ENCODE measurements at places on chromosomes 1 and 21.

GRCh38 chr21:22710721-22711120 lies 1712.5 kb downstream of the NCAM2 start:
- no peak for DNase-seq

DNA sequence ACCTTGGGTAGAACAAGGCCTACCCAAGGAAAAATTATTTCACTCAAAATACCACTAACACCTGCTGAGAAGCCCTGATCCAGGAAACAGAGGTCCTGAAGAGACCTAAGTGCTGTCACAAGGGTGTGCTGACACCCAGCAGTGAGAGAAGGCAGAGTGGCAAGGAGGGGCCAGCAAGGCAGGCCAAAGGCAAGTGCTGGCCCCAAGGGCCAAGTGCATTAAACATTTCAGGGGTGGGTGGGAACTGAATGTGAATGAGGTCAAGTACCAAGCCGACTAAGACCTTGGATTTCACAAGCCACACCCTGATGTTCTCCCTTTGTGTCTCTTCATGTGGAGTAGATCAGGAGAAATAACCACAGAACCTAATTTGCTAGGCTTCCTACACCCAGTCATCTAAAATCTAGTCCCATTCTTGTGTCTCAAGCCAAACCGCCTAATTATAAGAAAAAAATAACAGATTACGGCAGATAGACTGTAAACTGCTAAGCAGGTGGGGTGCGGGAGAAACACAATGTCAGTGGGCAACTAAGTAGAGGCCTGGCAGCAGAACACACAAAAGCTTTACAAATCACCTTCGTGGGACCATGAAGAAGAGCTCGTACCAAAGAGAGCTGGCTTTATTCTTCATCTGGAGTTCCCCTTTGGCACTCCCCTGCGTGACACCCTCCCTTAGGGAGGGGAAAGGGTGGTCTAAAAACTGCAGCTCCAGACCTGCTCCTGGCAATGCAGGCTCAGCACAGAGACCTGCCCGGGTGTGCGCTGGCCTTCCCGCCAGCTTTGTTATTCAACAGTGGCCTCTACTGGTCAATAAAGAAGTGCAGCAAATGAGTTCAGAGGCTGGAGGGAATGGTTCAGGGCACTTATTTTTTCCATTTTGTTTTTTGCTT lies 8.7 kb downstream of the UBE2G2 start:
- DNase-seq = no peak

DNA sequence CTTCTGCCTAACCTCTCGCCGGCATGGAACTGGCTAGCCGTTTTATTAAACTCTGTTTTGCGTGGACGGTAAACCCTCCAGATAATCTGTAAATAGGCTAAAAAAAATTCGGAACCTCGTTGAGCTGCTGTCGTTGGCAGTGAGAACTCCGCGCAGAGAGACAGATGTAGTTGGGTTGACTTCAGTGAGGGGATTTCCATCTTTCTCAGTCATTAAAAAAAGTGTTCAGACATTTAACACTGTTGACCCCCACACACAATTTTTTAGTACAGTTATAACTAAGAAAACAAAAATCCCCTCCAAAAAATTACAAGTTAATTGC lies 464 bp downstream of the PARK7 start:
- DNase-seq = no peak

DNA sequence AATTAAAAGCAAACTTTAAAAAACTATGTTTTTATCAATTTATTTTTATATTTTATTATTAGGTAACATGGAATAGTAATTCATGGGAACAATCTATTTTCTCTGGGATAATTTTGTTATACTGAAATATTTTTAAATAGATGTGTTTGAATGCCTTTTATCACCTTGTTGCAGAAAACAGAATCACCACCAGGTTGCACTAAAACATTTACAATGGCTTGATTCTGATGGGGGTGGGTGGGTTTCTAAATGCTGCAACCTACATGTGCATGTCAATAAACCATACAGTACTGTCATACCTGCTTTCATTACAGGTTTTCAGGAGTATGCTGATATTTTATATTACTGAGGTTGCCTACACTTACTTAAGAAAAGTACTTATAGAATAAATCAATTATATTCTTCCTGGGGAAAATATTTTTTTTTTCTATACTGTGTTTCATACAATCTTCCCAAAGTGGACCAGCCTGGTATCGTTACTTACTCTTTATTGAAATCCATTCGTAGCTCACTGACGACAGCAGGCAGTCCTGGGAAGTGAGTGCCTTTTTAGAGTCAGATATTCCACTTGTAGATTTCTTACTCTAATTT lies 132.8 kb downstream of the PTPRC start:
- no peak for DNase-seq

- DNase-seq = no peak
Measured at GRCh38 chr1:94079080-94079940, 41.6 kb downstream of the ABCA4 start.

GRCh38 chr1:29698033-29698432 lies 461.7 kb downstream of the PTPRU start:
- DNase-seq = no peak

GRCh38 chr1:39404876-39405275 lies 86.6 kb upstream of the BMP8A start:
- DNase-seq = no peak

- DNase-seq = no peak
Measured at GRCh38 chr1:172469717-172470116, 25.8 kb upstream of the PIGC start.

DNA sequence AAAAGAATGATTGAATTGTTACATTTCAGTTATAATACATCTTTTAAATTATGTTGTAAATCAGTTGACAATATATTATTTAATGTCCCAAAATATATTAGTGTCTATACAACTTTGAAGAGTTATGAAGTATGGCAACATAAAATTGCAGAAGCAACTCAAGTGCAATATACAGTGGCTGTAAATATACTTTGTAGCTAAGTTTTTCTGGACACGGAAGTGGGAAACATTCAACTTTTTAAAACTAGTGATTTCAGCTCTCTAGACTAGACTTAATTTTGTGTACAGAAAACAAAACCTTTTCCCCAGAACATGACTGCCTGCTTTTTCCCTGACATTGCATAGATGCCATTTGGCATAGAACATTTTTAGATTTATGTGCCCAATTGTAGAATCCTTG lies 29.5 kb upstream of the ABCG1 start:
- DNase-seq = no peak

- no peak for DNase-seq
Measured at GRCh38 chr1:21200767-21201166, 24.1 kb upstream of the EIF4G3 start.

DNA sequence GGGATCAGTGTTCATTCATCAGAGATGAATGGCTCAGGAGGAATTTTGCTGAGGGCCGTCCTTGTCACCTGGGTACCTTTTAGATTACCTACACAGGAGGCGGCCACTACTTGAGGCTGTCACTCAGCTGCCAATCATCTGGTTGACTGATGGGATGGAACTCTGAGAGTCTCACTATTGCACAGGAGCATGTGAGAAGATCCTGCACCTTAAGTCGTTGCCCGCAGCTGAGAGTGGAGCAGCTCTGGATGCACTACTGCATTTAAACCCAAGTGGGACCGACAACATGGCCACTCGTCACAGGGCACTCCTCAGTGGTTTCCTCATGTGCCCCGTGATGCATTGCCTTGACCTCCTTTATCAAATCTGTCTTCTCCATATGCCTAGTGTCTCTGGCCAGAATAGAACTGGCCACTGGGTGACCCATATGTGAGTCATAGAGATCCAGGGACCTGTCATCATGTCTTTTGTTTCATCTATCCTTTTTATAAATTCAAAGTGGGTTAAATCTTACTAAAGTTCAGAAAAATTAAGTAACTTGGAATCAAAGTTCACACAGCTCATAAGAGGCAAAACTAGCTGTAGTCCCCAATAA lies 165.5 kb downstream of the ZSCAN20 start:
- DNase-seq = no peak

GRCh38 chr21:31524140-31524539 lies 135.4 kb upstream of the SOD1 start:
- no peak for DNase-seq

GRCh38 chr1:233281711-233282581 lies 13.6 kb downstream of the PCNX2 start:
- no peak for DNase-seq

DNA sequence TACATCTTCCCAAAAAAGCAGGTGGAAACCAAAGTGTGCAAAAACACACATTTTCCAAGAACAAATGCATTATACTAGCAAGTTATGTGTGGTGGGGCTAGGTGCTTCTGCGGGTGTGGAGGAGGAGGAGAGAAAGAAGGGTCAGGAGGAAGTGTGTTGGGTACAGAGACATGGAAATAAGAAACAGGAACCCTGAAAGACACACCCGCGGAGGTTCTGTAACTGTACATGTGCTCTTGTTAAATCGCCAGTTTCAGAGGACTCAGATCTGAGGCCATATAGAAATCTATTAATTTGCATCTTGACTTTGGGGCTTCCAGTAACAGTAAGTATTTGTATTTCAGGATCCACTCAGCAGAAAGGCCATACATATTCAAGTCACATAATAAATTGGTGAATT lies 30.9 kb downstream of the ERG start:
- DNase-seq = no peak

GRCh38 chr1:222464841-222465210 lies 83.1 kb downstream of the HHIPL2 start:
- DNase-seq = peak; percentile 55

DNA sequence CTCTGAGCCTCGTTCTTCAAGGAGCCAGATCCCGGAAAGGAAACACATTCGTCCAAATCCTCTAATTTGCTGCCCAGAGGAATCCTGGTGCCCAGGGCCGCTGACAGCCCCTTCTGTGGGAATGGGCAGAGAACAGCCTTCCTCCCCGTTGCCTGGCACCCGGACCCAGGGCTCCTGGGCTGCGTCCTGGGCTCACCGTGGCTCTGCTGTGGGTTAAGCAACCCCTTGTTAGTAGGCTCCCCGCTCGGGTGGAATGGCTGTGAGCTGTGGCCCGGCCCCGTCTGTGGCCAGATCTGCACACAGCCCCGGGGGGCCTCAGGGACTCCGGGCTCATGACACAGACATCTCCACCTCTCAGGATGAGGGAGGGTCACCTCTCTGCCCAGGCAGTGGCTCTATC lies 122.9 kb upstream of the ARHGEF16 start:
- no peak for DNase-seq

DNA sequence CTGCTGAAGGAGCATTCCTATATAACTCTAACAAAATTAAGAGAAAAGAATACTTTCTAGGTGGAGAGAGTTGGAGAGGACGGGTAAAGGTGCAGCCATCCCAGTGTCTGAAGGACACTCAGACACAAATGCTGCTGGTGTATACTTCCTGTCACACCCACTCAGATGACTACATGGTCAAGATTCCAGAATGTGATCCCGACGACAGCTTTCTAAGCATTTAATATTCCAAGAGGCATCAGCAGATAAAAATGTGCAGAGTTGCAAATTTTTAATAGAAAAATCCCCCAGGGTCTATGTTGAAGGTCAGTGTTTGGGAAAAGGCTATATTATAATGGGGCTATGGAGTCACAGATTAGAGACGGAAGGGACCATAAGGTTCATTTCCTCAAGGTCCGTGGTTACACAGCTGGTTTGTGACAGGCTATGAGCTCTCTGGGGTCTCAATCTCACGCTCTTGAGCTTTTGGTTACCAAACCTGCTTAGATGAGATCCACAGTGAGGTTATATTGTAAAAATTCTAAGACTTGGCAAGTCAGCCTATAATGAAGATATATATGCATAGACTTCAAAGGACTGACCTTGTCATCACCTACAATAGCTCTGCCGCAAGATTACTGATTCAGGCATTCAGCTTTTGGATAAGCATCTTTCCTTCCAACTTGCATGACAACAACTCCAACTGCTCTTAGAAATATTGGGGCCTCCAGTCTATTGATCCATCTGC lies 35.1 kb downstream of the ZNF281 start:
- no peak for DNase-seq

DNA sequence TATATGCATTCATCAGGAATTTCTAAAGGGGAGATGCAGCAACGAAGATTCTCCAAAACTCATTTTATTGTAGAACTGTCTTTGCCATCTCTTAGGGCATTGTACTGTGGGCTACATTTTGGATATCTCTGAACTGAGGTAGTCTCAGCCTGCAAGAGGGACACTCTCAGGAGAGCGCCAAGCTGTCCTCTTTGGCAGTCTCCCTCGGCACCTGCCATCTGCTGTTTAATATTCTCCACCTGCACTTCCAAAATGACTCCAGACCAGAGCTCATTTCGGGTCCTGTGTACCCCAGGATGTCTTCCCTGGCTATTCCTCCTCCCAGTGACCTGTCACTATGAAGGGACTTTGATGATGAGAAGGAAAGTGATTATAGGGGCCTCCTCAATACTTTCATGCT lies 356.3 kb upstream of the C1orf174 start:
- no peak for DNase-seq

DNA sequence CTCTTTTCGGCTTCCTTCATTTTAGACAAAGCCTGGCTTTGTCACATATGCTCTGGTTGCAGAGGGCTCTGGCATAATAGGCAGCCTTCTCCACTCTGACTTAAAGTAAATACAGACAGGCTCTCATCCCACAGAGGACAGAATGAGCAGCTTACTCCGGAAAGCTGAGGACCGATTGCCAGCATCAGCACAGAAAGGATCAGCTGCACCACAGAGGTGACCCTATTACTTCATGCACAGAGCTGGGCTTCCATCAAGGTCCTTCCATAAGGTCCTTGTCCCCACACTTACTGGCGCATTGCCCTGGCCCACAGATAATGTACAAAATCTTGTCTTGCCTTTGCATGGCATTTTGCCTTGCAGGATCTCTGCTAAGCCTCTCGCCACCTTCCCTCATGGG lies 67.6 kb downstream of the SEC16B start:
- DNase-seq = no peak

DNA sequence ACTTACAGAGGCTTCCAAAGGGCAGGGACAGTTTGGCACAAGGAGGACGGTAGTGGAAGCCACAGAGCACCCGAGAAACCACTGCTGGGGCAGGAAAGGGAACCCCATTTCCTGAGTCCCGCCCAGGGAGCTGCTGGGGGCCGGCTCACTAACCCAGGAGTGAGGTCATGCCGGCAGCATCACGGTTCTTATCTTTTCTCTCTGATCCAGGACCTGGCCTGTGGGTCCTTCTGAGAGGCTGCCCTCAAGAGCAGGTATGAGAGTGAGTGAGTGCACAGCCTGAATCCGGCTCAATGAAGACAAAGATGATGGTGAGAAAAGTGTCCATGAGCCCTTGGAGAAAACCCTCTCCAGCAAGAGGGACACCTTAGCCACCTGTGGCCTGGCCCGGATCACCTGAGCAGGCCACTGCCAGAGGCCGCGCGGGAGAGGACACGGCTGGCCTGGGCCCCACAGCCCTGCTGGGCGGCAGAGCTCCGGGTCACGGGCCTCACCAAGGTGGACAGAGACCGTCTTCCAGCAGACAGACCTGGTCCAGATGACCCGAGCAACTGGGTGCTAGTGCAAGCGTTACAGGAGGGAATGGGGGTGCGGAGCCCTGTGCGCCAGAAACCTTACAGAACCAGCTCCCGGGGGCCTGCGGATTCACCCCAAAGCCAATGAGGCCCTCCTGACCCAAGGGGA lies 94.9 kb downstream of the RIPK4 start:
- DNase-seq = no peak

- DNase-seq = no peak
Measured at GRCh38 chr1:93667642-93668041, 14.0 kb downstream of the BCAR3 start.

- DNase-seq = no peak
Measured at GRCh38 chr1:31509124-31510072, 66.9 kb upstream of the TINAGL1 start.

- no peak for DNase-seq
Measured at GRCh38 chr1:27106561-27107323, 48.2 kb downstream of the SLC9A1 start.

Measured in stimulated activated CD4-positive, alpha-beta T cell treated with anti-CD3 and anti-CD28 coated beads, Interleukin-15, amount 100 ng/mL, for 48 hours (primary cell).